Hair follicular keratinocyte (primary cell): ENCODE measurements at places on chromosomes 4 and X. TPM values are rescaled to one million over a fixed set of nuclear protein-coding genes. Genes with fewer than 3 reads are reported as not detected.

REST gene
- 18.8 and 22.7 TPM in 2 replicates for total RNA-seq

MCF2 gene
- total RNA-seq: 0.08 and 3.0 TPM in 2 replicates

STATH gene
- total RNA-seq: not detected in 2 replicates

SLC38A5 gene
- total RNA-seq: 146 and 167 TPM in 2 replicates

SRPX2 gene
- 4.0 and 4.1 TPM in 2 replicates for total RNA-seq

MAGEC1 gene
- total RNA-seq: not detected in 2 replicates

MAGEA8 gene
- not detected in 2 replicates for total RNA-seq

GPR173 gene
- total RNA-seq: 0.08 TPM in 1 of 2 replicates, not detected in the other

TRIM61 gene
- total RNA-seq: 0.62 and 1.9 TPM in 2 replicates

PABPC5 gene
- 0.08 TPM in 1 of 2 replicates, not detected in the other for total RNA-seq

AR gene
- 0.23 TPM in 1 of 2 replicates, not detected in the other for total RNA-seq

DSPP gene
- not detected in 2 replicates for total RNA-seq

SYTL4 gene
- 0.38 and 0.39 TPM in 2 replicates for total RNA-seq

DTHD1 gene
- total RNA-seq: not detected in 2 replicates

FREM3 gene
- not detected in 2 replicates for total RNA-seq

BEND2 gene
- not detected in 2 replicates for total RNA-seq

F11 gene
- total RNA-seq: not detected in 2 replicates

PPARGC1A gene
- not detected in 2 replicates for total RNA-seq

NR3C2 gene
- under 0.01 TPM in 1 of 2 replicates, not detected in the other for total RNA-seq

SLC26A1 gene
- total RNA-seq: not detected in 2 replicates

HTN3 gene
- not detected in 2 replicates for total RNA-seq

AKAP4 gene
- not detected in 2 replicates for total RNA-seq

GUCY1A1 gene
- 0.08 and 0.42 TPM in 2 replicates for total RNA-seq

PRR32 gene
- not detected in 2 replicates for total RNA-seq

KCNIP4 gene
- 0.39 TPM in 1 of 2 replicates, not detected in the other for total RNA-seq

PAGE2B gene
- total RNA-seq: not detected in 2 replicates
